ENCODE measurements at places on chromosomes 7 and 10. TPM values are rescaled to one million over a fixed set of nuclear protein-coding genes. Genes with fewer than 3 reads are reported as not detected.

The LLCFC1 gene
- total RNA-seq: not detected

The TCTN3 gene
- 61.8 TPM for total RNA-seq

The CXCL12 gene
- total RNA-seq: 109 TPM

The GPRIN2 gene
- total RNA-seq: not detected

The TUBAL3 gene
- not detected for total RNA-seq

The HABP2 gene
- total RNA-seq: not detected

The PDLIM1 gene
- 139 TPM for total RNA-seq

The CACNB2 gene
- total RNA-seq: not detected

The NUPR2 gene
- total RNA-seq: not detected

The UPK3B gene
- not detected for total RNA-seq

The DNAJC12 gene
- not detected for total RNA-seq

The TAF3 gene
- 9.7 TPM for total RNA-seq

The ACSM6 gene
- total RNA-seq: not detected

The TMEM60 gene
- total RNA-seq: 21.4 TPM

The DMTF1 gene
- 31.6 TPM for total RNA-seq

The GPR15LG gene
- total RNA-seq: not detected

The LIPF gene
- total RNA-seq: not detected

The TIAL1 gene
- 125 TPM for total RNA-seq

The SGMS1 gene
- 22.7 TPM for total RNA-seq

The RASA4B gene
- total RNA-seq: 20.5 TPM

The PRKAR2B gene
- total RNA-seq: 4.2 TPM

The OIT3 gene
- not detected for total RNA-seq

The LHFPL3 gene
- total RNA-seq: not detected

The SEC23IP gene
- total RNA-seq: 77.3 TPM

The IFIT2 gene
- 13.0 TPM for total RNA-seq
